ENCODE measurements at places on chromosomes 3 and 15.

- no peak for DNase-seq
Observed at GRCh38 chr3:178072391-178073305, 463.6 kb upstream of the KCNMB2 start.

DNA sequence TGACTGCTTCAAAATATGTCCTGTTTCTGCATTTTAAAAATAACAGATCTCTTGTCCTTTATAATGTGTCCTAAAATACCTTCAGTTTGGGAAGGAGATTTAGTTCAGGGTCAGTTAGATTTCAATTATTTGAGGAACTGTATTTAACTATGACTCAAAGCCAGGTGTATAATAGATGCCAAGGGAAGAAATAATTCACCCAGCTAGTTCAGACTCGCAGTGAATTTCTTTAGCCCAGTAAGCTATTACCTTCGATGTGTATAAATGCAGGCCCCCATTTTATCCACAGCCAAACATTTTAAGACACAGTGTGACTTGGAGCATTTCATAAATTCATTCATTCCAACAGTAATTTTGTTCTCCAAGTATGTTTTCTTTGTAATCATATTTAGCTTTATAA lies 458.0 kb downstream of the ZNF385D start:
- no peak for DNase-seq

DNA sequence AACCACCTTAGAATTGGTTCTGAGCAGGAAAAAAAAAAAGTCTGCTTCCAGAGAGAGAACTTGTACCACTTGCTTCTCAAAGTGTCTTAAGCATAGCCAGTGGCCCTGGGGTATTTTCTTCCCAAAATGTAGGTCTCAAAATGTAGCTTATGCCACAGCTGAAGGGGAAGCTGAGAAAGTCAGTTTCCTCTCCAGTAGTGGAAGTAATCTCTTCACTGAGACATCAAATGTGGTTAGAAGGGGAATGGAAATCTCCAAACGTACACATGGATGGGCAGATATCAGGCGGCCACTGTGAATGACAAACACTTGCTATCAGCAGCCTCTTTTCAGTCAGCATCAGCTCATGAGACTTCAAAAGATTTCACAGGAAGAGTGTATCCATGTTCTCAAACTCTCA lies 841.2 kb downstream of the TUSC7 start:
- DNase-seq, result no peak

- no peak for DNase-seq
Observed at GRCh38 chr3:172538368-172539151, 15.3 kb upstream of the TNFSF10 start.

GRCh38 chr3:114213627-114214541 lies 23.5 kb downstream of the ZNF80 start:
- peak; percentile 54 for DNase-seq

DNA sequence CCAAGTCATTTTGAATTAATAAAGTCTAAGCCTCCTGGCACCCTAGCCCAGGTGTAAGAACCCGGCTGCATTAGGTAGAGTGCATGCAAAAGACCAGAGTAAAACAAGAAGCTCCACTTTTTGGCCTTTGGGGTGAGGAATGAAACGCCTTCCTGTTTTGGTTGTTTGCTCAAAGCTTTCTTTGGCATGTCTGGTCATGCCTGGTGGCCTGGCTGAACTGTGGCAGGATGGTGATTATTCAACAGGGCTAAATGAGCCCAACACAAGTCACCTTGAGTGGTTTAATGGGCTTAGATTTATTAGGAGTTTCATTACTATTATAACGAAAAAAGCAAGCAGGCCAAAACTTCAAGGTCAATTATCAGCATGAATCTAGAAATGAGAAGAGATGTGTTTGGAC lies 40.9 kb upstream of the LDHAL6B start:
- no peak for DNase-seq

GRCh38 chr3:4376499-4376898 lies 73.3 kb downstream of the SETMAR start:
- no peak for DNase-seq

DNA sequence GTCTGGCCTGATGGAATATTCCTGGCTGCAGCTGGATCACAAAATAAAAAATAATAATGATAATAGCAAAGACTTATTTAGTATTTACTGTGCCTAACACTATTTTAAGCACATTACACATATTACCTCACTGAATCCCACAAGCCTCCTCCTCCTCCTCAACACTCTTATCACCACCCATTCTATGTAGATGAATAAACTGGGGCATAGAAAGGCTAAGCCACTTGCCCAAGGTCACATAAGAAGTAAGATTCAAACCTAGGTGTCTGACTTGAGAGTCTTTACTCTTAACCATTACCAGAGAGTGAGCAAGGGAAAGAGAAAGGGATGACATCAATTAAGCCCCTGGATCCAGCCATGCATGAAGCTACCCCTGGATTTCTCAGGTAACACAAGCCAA lies 493.1 kb downstream of the SHQ1 start:
- no peak for DNase-seq

GRCh38 chr3:13518516-13518953 lies 30.4 kb upstream of the FBLN2 start:
- no peak for DNase-seq

DNA sequence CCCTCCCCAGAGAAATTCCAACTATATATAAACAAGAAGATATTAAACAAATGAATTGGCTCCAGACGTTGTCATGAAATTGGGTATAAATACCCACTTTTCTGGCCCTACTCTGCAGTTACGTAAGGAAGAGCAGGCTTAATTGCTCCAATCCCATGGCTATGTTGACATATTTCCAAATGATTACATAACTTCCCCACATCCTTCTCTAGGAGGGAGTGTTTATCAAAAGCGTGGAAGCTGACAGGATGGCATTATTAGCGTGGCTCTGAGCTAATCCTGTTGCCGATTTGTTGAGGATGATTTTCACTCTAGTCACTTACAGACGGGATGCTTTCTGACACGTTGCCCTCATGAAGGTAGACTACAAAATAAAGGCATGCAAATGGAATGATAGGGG lies 347.5 kb upstream of the TMCO5A start:
- DNase-seq, result peak; percentile 9

GRCh38 chr3:195095035-195095703 lies 175.8 kb downstream of the XXYLT1 start:
- no peak for DNase-seq

DNA sequence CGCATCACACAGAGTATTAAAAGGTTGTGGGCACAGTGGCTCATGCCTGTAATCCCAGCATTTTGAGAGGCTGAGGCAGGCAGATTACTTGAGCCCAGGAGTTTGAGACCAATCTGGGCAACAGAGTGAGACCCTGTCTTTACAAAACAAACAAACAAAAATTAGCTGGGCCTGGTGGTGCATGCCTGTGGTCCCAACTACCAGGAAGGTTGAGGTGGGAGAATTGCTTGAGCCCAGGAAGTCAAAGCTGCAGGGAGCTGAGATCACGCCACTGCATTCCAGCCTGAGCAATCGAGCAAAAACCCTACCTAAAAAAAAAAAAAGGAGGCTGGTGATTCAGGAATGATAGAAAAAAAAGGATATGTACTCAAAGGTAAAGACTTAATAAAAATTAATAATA lies 28.2 kb upstream of the ST6GAL1 start:
- no peak for DNase-seq

DNA sequence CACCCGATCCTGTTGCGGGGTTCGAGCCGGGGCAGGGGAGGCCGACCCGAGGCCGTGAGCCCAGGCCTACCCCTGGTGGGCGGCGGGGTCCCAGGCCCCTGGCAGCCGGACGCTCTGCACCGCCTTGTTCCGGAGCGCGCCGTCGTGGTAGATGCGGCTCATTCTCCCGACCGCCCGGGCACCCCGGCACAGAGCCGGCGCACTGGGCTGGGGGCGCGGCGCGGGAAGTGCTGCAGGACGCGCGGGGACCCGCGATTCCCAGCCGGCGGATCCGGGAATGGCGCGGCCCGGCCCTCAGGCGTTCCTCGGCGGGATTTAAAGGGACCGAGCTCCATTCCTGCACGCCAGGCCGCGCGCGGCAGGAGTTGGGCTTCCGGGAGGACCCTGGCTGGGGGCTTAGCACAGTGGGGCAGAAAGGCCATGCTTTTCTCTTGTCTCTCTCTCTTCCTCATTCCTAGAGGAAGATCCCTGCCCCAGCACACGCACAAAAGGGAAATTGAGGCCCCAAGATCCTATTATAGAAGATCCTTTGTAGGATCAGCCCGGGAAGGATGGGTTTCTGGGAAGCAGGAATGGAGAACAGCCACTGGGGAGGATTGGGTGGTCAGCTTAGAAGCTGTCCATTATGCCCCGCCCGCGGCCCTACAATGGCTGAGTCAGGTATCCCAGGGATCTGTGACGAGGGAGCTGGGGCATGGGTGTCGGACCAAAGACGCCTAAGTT lies at the start of gene ARPIN:
TSS of gene ARPIN (minus strand) at position 279 of the 723 bp plus-strand sequence. CDS start at position 162, 117 bp downstream.
- DNase-seq, result no peak

- no peak for DNase-seq
Observed at GRCh38 chr3:14224895-14225294, 46.3 kb downstream of the LSM3 start.

- no peak for DNase-seq
Observed at GRCh38 chr15:47333734-47334133, 383.6 kb upstream of the SEMA6D start.

DNA sequence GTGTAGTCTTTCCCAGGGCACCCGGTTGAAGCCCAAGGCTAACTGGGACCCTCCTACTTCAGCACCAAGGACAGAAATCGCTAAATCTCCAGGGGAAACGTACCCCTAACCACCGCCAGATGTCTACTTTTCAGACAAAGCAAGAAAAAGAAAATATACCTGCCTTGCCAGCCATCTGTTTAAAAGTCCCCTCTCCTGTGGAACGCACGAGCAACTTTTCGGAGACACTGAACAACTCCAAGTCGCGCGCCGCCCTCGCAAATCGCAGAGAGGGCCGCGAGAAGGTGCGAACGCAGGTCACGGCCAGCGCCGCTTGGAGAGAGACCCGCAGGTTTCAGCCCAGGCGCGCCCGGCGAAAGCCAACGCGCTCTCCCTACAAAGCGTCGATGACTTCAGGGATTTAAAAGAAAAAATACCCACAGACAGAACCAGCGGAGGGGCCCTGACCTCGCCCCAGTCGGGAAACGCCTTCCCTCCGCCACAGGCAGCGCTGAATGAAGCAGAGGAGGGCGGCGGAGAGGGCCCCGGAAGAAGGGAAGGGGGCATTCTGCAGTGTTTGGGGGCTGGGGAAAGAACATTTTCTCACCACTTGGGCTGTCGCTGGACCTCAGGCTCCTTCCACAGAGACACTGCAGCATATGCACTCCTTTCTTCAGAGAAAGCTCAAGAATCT lies 213.1 kb downstream of the FGF12 start:
- no peak for DNase-seq

GRCh38 chr15:63057468-63058345 lies 15.2 kb downstream of the TPM1 start:
- DNase-seq, result no peak

DNA sequence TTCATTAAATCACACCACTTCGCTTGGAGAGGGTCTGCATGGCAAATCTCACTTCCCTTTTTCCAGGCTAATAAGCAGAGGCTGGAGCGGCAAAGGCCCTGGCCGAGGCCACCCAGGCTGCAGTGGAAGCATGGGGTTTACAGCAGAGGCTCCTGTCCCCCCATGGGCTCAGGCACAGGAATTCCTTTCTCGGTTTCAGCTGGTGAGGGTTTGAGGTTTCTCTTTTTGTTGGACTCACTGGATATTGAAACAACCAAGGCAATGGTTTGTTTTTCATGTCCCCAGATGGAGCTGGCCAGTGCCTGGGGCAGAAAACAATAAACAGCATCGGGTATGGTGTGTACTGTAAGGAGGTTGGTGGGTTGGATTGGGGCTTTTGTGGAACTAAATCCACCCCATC lies 175.6 kb upstream of the RASGRP1 start:
- DNase-seq, result no peak

DNA sequence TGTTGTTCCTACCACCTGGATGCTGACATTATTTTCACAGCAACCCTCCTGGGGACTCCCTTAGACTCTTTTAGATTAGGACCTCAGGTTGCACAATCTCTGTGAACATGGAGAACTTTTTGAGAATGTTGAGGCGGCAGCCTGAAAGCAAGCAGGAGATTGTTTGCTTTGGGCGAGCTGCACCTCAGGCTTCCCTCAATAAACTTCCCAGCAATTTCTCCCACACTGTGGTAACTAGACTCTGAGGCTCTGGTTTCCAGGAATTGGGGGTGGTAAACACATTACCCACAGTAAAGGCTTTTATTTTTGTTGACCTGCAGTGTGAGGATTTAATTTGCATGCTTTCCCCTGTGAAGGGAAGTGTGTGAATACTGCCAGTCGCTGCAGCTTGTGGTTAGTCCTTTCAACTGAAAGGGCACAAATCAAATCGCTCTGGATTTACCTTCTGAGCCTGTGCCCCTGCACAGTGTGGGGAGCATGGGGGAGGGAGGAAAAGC lies 35.2 kb upstream of the SIAH2 start:
- DNase-seq, result peak; percentile 12

GRCh38 chr3:101243285-101244211 lies 76.8 kb downstream of the IMPG2 start:
- DNase-seq, result peak; percentile 18

GRCh38 chr3:40623567-40623966 lies 98.8 kb downstream of the ZNF621 start:
- DNase-seq, result no peak

DNA sequence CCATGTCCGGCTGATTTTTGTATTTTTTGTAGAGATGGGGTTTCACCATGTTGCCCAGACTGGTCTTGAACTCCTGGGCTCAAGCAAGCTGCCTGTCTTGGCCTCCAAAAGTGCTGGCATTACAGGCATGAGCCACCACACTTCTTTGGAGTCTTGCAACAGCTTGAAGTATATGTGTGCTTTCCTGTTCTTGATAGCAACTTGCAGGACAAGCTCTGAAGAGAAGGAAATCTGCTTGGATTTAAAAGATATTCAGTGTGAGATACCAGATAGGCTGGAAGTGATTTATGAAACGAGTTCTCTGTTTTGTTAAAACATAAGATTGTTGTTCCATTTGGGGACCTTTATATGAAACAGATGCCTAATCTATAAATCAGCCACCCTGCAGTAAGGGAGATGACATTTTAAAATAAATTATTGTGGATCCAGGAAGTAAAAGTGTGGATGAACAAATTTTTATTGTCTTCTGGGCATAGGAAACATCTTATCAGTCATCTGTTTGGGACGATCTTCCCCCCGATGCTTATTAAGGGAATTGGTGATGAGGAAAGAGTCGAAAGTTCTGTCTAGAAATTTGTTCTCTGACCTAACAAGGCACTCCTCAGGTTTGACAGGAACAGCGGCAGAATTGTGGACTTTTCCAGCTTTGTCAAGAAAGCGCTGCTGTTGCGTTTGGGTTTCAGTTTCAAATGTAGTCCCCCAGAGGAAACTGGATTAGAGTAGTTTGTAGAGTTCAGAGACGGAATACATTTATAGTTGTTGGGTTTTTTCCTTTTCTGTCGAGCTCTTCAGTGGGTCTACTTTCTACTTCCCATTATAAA lies 53.7 kb upstream of the MAGI1 start:
- DNase-seq, result no peak

- DNase-seq, result no peak
Observed at GRCh38 chr3:134799393-134799792, 4.3 kb downstream of the EPHB1 start.

DNA sequence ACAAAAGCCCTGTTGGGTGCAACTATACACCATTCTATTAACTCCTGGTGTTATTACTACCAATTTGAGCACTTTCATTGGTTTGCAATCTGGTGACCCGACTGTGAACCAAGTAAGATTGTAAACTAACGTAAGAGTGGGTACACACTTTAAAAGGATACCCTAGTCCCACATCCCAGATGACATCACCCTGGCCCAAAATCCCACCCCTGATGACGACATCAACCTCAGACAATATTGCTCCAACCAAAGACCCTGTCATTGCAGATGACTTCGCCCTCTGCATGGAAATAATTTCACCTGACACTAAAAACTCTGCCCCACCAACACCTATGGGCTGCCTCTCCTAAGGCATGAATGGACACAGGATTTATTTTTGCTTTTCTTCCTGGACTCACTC lies 25.6 kb upstream of the MKRN3 start:
- DNase-seq, result no peak

- no peak for DNase-seq
Observed at GRCh38 chr3:101574388-101575112, 570 bp downstream of the PCNP start.
